ENCODE measurements at places on chromosomes 1 and 21.

- DNase-seq: no peak
- H3K27me3 ChIP-seq: no peaks in the 10 kb centered on the region
- H3K4me1 ChIP-seq: no peaks in the 10 kb centered on the region
- H3K36me3 ChIP-seq: no peaks in the 10 kb centered on the region
- H3K27ac ChIP-seq: no peak overlapping the region
- no peak overlapping the region for H3K4me3 ChIP-seq
Measured at GRCh38 chr1:173549813-173550212, 53.1 kb downstream of the SLC9C2 start.

GRCh38 chr1:8681911-8682310, 135.5 kb downstream of the RERE start:
- H3K36me3 ChIP-seq: no peaks in the 10 kb centered on the region
- no peaks in the 10 kb centered on the region for H3K4me1 ChIP-seq
- DNase-seq: no peak

GRCh38 chr1:67264899-67265298, 42.8 kb upstream of the IL12RB2 start:
- no peak overlapping the region for H3K4me3 ChIP-seq
- H3K36me3 ChIP-seq: no peaks in the 10 kb centered on the region
- DNase-seq: no peak
- no peaks in the 10 kb centered on the region for H3K27me3 ChIP-seq
- H3K27ac ChIP-seq: no peak overlapping the region

DNA sequence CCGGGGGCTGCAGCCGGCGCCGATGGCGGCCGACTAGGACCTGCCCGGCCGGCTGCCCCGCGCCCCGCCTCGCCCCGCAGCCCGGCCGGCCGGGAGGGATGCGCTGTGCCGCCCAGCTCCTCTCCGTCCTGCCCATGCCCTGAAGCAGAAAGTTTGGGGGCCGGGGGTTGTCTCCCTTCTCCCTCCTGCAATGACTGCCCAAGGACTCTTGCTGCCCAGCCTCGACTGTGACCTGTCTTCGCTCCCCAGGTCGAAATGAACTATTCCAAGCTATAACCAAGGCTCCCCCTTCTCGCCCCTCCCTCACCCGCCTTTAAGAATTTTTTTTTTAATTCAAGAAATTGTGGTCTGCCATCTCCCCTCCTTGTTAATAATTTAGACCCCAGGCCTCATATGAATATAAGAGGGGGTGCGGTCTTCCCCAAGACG, 361 bp downstream of the TMCC2 start:
- no peaks in the 10 kb centered on the region for H3K36me3 ChIP-seq
- H3K4me3 ChIP-seq: peak overlapping the region; percentile 67
- H3K27ac ChIP-seq: no peak overlapping the region
- no peaks in the 10 kb centered on the region for H3K4me1 ChIP-seq

- H3K27ac ChIP-seq: no peak overlapping the region
- no peaks in the 10 kb centered on the region for H3K27me3 ChIP-seq
- no peak overlapping the region for H3K4me3 ChIP-seq
- DNase-seq: no peak
- no peaks in the 10 kb centered on the region for H3K4me1 ChIP-seq
Measured at GRCh38 chr1:53542551-53542950, 83.4 kb downstream of the DMRTB1 start.

GRCh38 chr1:82565146-82565545, 764.4 kb downstream of the ADGRL2 start:
- H3K4me3 ChIP-seq: no peak overlapping the region
- DNase-seq: no peak
- H3K27me3 ChIP-seq: no peaks in the 10 kb centered on the region
- H3K4me1 ChIP-seq: no peaks in the 10 kb centered on the region
- H3K36me3 ChIP-seq: no peaks in the 10 kb centered on the region
- no peak overlapping the region for H3K27ac ChIP-seq

GRCh38 chr1:152153996-152154395, 5.0 kb downstream of the RPTN start:
- no peaks in the 10 kb centered on the region for H3K36me3 ChIP-seq
- no peaks in the 10 kb centered on the region for H3K27me3 ChIP-seq
- H3K27ac ChIP-seq: no peak overlapping the region

DNA sequence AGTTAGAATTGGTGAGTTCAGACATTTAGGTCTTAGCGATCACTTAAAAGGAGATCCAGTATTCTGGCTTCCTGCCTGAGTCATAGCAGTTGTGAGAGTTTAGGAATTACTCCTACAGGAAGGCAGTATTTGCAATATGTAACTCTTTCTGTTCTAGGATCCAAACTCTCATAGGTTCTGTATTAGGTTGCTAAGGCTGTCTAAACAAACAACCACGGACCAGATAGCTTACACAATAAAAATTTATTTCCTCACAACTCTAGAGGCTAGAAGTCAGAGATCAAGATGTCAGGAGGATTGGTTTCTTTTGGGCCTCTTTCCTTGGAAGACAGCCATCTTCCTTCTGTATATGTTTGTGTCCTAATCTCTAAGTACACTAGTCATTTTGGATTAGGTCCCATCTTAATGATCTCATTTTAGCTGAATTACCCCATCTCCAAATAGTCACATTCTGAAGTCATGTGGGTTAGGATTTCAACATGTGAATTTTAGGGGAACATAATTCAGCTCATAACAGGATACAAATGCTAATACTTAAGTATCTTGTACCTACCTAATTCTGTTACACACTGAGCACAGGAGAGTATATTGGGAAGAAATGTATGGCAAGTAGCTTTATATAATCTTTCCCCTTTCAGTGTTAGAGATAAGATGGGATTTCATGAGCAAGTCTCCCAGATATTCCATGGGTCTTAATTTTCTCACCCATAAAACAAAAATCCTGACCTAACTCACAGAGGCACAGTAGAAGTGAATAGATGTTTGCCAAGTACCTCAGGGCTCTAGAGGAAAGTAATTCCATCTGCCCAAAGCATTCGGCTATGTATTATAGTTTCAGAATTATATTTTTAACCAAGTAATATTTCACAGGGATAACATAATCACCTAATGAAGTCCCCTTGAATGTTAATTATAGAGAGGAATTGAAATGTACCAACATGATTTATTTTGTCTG, 144.4 kb downstream of the PTBP2 start:
- no peaks in the 10 kb centered on the region for H3K4me1 ChIP-seq
- no peak overlapping the region for H3K4me3 ChIP-seq
- H3K27ac ChIP-seq: no peak overlapping the region
- peak; percentile 8 for DNase-seq

DNA sequence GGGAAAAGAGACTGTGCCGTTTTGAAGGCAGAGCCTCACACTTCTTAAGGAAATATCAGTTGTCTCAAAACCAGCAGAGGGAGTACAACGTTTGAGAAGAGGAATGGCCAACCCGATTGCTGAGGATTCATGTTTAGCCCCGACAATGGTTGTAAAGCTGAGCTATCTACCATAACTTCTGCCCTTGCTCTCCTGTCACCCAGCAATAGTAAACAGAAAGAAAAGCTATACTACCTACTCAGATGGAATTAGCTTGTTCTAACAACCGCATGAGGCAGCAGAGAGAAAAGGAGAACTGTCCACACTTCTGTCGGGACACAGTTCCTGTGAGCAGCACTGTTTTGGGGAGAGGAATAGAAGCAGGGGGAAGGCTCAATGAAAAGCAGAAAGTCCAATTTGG, 91.2 kb downstream of the SLC45A1 start:
- no peak overlapping the region for H3K4me3 ChIP-seq
- H3K36me3 ChIP-seq: peaks cover 48% of the 10 kb centered on the region
- H3K27me3 ChIP-seq: no peaks in the 10 kb centered on the region
- DNase-seq: peak; percentile 80

DNA sequence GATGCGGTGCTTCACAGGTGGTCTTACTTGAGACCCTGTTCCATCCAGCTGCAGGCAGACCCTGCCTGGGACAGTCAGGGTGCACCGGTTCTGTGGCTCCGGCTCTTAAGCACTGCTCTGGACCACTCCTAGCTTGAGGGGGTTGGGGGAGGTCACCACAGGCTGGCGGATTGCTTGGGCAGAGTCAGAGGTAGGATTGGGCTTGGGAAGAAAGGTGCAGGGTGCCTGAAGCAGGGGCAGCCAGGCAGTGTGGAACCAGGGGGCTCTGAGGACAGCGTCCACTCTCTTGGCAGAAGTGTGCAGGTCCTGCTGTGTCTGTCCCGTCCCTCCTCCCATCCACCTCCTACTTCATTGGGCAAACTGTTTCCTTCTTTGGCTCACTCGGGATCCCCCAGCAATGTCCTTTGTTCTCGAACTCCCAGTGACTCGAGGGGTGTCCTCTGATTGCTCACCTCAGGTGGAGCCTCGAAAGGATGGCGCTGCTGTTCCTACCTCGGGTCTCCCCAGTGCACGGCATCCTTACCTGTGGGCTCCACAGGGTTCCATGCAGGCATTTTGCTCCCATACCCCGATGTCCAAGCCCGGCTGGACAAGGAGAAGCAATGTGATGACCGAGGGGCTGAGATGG, 1.7 kb downstream of the PDXK start:
- H3K27me3 ChIP-seq: no peaks in the 10 kb centered on the region
- peaks cover 10% of the 10 kb centered on the region for H3K4me1 ChIP-seq
- H3K4me3 ChIP-seq: peak overlapping the region; percentile 61
- peaks cover 4% of the 10 kb centered on the region for H3K36me3 ChIP-seq
- DNase-seq: no peak

- peaks cover 2% of the 10 kb centered on the region for H3K4me1 ChIP-seq
- no peak overlapping the region for H3K4me3 ChIP-seq
- H3K36me3 ChIP-seq: no peaks in the 10 kb centered on the region
- no peaks in the 10 kb centered on the region for H3K27me3 ChIP-seq
- peak; percentile 82 for DNase-seq
- no peak overlapping the region for H3K27ac ChIP-seq
Measured at GRCh38 chr1:160024195-160024905, 7.4 kb downstream of the PIGM start.

GRCh38 chr1:45687754-45688740, at the start of gene TMEM69:
Gene TMEM69, plus strand, starts transcription at chr1:45688181. Its CDS starts 2,888 bp downstream, at chr1:45691069.
- DNase-seq: peak; percentile 94
- peak within 1 kb of the TSS; percentile 58 for H3K4me3 ChIP-seq
- H3K27me3 ChIP-seq: no peaks in the 10 kb centered on the region
- H3K4me1 ChIP-seq: no peaks in the 10 kb centered on the region

GRCh38 chr1:44310006-44310405, 45.1 kb downstream of the ERI3 start:
- H3K27ac ChIP-seq: no peak overlapping the region
- peaks cover 20% of the 10 kb centered on the region for H3K36me3 ChIP-seq
- no peaks in the 10 kb centered on the region for H3K27me3 ChIP-seq
- DNase-seq: no peak
- H3K4me1 ChIP-seq: no peaks in the 10 kb centered on the region

- H3K4me1 ChIP-seq: no peaks in the 10 kb centered on the region
- no peaks in the 10 kb centered on the region for H3K36me3 ChIP-seq
- no peaks in the 10 kb centered on the region for H3K27me3 ChIP-seq
Measured at GRCh38 chr1:222225316-222225691, 322.6 kb downstream of the HHIPL2 start.

- no peaks in the 10 kb centered on the region for H3K4me1 ChIP-seq
- no peak overlapping the region for H3K27ac ChIP-seq
- no peak overlapping the region for H3K4me3 ChIP-seq
- H3K36me3 ChIP-seq: no peaks in the 10 kb centered on the region
Measured at GRCh38 chr1:69167876-69168275, 399.8 kb upstream of the LRRC7 start.

DNA sequence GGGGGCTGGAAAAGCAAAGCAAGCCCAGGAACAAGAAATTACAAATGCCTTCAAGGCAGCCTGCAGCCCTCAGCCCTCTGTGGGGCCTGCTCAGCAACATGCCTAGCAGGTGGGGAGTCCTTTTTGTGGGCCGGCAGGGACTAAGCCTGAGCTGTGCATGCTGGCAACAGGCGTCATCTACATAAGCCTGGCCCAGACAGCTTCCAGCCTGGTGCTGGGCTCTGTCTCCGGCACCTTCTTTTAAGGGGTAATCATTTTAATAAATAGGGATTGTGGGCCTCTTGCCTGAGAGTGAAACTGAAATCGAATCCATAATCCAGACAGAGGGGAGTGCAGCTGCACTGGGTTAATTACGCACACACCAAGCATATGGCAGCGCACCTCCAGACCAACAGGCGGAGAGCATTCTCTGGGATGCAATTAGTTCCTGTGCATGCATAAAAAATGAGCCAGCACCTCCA, 96.6 kb downstream of the DDX20 start:
- DNase-seq: no peak
- H3K27me3 ChIP-seq: peaks cover 3% of the 10 kb centered on the region
- no peak overlapping the region for H3K4me3 ChIP-seq
- no peaks in the 10 kb centered on the region for H3K4me1 ChIP-seq

GRCh38 chr1:59237900-59238299, 59.0 kb upstream of the FGGY start:
- DNase-seq: no peak
- no peaks in the 10 kb centered on the region for H3K36me3 ChIP-seq
- H3K27ac ChIP-seq: no peak overlapping the region
- H3K4me1 ChIP-seq: no peaks in the 10 kb centered on the region
- H3K27me3 ChIP-seq: no peaks in the 10 kb centered on the region
- H3K4me3 ChIP-seq: no peak overlapping the region

DNA sequence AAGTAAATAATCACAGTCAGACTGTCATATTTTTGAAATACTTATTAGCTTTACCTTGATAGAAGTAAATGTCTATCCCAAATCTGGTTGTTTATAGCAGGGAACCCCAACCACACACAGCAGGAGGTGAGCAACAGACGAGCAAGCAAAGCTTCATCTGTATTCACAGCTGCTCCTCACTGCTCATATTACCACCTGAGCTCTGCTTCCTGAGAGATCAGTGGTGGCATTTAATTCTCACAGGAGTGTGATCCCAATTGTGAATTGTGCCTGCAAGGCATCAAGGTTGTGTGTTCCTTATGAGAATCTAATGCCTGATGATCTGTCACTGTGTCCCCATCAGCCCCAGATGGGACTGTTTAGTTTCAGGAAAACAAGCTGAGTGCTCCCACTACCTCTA, 104.3 kb downstream of the GPATCH2 start:
- H3K4me3 ChIP-seq: no peak overlapping the region
- no peak overlapping the region for H3K27ac ChIP-seq
- H3K4me1 ChIP-seq: no peaks in the 10 kb centered on the region
- no peak for DNase-seq
- no peaks in the 10 kb centered on the region for H3K27me3 ChIP-seq

DNA sequence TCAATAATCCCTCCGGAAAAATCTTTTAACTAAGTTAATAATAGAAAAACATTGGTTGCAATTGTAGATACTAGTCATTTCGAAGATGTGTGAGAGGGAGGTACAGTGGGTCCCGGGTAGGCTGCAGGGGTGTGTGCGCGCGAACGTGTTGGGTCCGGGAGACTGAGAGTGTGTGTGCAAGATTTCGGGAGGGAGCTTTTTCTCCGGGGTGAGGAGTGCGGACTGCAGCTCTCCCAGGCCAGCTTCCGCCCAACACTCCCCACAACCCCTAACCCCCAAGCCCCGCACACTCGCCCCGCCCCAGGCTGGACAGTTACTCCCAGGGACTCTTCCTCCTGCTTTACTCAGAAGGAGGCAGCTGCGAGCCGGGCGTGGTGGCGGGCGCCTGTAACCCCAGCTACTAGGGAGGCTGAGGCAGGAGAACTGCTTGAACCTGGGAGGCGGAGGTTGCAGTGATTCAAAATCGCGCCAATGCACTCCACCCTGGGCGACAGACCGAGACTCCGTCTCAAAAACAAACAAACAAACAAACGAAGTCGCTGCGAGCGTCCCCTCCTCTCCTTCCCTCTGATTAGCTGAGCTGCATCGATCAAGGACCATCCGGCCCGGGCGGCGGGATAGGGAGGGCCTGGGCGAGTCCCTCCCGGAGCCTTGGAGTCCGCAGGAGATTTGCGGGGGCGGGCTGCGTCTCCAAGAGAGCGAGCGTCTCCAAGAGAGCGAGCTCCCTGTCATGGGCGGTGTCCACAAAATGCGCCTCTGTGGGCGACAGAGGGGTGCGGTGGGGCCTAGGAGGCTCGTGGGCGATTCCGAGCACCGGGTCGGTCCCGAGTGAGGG, 28.3 kb upstream of the PPM1J start:
- peaks cover 11% of the 10 kb centered on the region for H3K4me1 ChIP-seq
- no peak overlapping the region for H3K4me3 ChIP-seq
- no peak for DNase-seq
- peaks cover 55% of the 10 kb centered on the region for H3K27me3 ChIP-seq
- H3K27ac ChIP-seq: no peak overlapping the region
